ENCODE measurements at places on chromosomes 7 and 10.

GRCh38 chr10:26380815-26381214, 57.3 kb upstream of the APBB1IP start:
- DNase-seq: no peak

DNA sequence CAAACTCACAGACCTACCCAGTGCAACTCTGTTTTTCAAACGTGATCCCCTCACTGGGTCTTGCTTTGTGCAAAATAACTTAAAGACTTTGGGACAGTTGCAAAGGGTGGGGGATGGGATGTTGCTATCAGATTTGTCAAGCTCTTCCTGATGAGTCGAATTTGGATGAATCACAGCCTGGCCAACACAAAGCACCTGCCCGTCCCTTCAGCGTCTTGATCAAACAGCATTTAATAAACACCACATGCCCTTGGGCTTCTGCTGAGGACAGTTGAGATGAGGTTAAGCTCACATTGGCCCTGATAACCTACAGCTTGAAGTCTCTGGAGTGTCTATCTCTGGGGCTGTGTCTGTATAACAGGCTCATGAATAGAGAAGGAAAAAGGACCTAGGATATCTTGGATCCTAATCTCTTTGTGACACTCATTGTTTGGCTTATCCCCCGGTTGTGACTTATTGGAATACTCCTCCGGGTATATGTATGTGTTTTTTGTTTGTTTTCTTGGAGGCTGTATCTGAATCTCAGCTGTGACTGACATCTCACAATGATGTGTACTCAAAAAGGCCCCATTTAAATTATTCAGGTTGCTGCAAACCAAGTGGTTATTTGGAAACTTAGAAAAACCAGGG, 132.6 kb upstream of the NAMPT start:
- DNase-seq: no peak

GRCh38 chr7:106720641-106721040, 59.7 kb upstream of the CCDC71L start:
- DNase-seq: no peak

DNA sequence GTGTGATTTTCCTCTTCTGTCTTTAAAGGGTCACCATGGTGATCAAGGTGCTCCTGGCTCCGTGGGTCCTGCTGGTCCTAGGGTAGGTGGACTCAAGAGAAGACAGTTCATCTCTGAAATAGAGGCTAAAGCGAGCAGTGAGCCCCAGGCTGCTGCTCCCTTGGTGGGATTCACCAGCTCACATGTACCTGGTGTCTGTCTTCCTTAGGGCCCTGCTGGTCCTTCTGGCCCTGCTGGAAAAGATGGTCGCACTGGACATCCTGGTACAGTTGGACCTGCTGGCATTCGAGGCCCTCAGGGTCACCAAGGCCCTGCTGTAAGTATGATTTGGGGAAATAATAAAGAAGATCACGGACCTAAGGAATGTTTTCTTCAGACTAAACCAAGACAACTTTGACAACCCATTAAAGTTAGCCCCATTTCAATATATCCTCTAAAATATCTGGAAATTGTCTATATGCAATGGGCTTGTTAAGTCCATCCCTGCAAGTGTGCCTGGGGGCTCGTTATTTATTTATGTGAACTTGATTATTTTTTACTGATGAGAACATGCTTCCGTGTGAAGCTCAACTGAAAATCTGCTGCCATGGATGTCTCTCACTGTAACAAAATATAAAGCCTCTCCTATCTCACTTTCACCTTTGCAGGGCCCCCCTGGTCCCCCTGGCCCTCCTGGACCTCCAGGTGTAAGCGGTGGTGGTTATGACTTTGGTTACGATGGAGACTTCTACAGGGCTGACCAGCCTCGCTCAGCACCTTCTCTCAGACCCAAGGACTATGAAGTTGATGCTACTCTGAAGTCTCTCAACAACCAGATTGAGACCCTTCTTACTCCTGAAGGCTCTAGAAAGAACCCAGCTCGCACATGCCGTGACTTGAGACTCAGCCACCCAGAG, 32.5 kb downstream of the COL1A2 start:
- DNase-seq: no peak

DNA sequence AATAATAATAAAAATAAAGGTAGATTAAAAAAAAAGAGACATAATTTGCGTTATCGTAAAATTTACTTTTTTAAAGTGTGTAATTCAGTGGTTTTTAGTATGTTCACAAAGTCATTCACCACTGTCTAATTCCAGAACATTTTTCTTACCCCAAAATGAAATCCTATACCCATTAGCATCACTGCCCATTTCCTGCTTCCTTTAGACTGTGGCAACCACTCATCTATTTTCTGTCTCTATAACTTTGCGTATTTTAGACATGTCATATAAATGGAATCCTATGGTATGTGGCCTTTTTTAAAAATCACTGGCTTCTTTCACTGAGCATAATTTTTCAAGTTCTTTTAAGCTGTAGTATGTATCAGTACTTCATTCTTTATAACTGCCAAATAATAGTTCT, 53.6 kb downstream of the KAT6B start:
- DNase-seq: no peak

DNA sequence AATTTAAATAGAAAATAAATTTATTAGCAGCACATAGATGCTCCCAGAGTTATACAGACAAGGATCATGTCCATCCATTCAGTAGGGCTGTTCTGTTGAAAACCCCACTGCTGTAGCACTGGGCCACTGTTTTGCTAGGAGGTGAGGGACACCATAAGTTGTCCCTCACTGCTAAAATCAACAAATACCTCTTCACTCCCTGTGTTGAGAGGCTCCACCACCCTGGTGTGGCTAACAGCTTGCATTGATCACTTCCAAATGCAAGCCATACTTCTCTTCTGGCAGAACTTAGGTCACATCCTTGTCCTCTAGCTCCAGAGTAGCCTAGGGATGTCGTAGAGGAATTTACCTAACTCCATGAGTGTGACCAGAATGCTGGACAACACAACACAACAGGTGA, 55.4 kb downstream of the MDFIC start:
- DNase-seq: no peak

GRCh38 chr7:55478700-55479099, 93.6 kb downstream of the VOPP1 start:
- DNase-seq: no peak

DNA sequence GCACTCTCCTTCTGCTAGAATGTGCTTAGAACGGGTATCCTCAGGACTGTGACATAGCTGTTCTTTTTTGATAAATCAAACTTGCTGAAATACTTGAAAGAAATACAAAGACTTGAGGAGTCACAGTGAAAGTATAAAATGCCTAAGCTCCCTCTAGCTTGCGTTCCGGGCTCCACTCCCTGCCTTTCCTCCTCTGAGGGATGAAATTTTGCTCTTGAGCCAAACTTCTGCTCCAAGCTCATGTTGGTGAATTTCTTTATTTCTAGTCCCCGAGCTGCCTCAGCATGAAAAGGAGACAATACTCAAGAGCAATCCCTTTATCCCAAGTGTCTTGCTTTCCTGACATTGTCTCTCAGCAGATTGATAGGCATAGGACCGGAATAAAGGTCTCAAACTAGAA, 499.6 kb upstream of the ADARB2 start:
- DNase-seq: no peak

GRCh38 chr10:114711176-114711868, 53.2 kb upstream of the ABLIM1 start:
- DNase-seq: no peak

DNA sequence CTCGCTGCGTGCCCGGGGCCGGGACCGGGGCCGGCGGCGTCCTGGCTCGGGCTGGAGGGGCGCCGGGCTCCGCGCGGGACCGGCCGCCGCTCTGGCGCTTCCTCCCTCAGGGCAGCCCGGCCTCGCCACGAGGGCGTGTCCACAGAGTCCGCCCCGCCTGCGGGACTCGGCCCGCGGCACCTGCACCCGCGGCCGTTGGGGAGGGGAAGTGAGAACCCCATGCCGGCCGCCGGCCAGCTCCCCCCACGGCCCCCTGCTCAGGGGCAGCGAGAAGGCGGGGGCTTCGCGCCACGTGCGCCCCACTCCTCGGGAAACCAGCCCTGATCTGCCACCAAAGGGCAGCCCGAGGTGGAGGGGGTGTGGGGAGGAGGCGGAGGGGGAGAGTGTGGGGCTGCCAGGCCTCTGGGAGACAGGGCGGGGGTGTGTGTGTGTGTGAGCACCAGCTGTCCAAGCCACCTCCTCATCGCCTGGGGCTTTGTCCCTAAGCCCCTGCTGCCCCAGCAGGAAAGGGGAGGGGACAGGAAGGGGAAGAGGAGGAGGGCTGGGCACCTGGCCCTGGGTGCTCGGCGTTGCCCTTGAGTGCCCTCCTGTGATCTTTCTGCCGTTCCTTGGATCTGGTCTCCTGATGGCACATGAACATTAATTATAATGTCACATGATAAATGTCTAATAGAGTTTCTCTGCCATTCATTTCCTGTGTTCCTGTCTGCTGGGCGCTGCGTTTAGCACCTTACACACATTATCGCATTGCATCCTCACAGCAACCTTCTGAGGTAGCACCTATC, at the start of gene PIK3AP1:
TSS of gene PIK3AP1 (minus strand) at position 93 of the 785 bp plus-strand sequence. CDS start 120 bp downstream, outside the sequence.
- peak; percentile 28 for DNase-seq

DNA sequence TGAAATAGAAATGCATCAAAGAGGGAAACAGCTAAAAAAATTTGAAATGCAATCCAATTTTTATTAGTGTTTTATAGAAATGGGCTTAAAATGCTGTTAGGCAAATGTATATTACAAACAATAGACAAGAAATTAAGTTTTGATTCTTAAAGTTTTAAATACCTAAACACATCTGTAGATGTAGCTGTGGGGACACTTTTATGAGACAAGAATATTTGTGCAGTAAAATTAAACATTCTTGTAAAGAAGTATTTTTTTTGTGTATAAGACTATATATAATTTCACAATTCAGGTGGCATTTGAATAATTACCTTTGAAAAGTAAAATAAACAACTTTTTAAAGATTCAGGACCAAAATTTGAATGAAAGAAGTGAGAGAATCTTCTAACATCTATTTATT, 1015.9 kb downstream of the REEP3 start:
- DNase-seq: no peak

GRCh38 chr10:93124580-93125318, 51.1 kb downstream of the CYP26A1 start:
- DNase-seq: no peak

- DNase-seq: no peak
Observed at GRCh38 chr10:84607523-84607922, 279.1 kb downstream of the CCSER2 start.

DNA sequence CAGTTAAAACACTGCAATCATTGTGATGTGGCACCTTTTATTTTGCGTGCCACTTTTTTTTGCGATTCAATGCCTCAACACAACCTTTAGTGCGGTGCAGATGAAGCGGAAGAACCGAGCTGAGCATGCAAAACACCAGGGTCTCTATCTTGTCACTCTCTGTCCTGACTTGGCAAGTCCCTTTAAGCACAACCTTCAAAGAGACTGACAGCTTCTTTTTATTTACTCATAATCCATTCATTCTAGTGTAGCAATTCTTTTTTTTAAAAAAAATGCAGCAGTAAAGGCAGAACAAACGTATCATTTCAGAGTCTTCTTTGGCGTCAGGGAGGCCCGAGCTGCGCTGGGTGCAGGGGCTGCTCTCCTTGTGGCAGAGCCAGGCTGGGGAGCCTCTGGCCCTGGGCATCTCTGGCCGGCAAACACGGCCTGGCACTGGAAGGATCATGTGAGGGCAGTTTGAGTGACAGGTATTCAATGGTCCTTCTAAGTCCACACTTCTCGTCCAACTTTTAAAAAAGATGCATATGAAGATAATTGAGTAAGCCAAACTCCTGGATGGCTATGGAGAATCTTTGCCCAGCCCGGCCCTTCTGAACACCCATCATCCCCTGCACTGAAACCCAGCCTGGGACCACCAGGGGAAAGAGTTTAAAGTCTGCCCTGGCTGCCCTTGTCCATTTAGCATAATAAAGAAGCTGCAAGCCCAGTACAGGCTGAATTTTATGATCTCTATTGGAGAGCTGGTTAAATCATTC, 3.9 kb downstream of the PTF1A start:
- DNase-seq: no peak

DNA sequence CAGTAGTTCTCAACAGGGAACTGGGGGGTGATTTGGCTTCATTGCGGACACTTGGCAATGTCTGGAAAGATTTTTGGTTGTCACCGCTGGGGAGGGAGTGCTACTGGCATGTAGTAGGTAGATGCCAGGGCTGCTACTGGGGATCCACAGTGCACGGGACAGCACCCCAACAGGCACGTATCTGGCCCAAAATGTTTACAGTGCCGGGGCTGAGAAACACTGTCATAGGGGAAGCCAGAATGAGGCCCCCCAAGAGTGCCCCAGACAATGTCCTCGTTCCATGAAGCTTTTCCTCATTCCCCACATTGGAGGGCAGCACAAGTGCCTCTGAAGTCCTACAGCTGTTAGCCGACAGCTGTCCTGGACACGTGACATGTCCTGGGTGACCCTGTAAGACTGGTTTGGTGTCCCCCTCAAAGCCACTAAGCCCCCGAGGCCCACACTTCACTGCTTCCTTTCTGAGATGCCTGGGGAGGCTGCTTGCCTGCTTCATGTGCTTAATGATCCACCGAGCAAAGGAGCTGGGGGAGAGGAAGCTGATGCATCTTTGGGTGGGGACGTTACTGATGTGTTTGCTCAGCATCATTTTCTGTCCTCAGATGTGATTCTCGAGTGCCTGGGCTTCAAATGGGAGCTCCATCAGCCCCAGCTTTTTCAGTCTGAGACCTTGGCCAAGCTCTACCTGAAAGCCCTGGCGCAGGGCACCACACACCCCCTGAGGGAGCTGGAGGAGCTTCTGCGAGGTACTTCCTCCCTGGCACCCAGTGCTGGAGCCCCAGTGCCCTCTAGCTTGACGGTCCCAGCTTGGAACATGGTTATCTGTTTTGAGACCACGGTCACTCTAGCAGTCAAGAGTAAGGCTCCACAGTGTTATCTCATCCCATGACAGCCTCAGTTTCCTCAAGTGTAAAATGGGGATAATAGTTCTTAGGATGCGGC, 14.7 kb downstream of the BTBD16 start:
- no peak for DNase-seq

DNA sequence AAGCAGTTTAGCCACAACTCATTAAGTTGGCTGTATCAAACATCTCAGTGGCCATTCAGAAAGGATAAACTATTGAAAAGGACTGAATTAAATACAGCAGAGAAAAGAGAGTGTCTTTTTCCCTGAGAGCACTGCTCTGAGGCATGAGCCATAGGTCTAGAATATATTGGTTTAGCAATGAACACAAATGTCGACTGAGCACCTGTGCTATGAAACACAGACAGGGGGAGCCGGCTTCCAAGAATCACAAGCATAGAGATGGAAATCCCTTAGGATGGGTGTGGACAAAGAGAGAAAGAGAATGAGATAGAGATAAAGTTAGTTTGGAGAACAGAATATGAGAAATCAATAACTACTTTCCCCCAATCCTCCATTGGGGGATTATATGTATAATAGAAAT, 54.8 kb downstream of the DGKI start:
- no peak for DNase-seq
